Effector CD4-positive, alpha-beta T cell (primary cell): ENCODE measurements at places on chromosomes 1 and 21.

GRCh38 chr1:30085811-30086770 is 637.3 kb downstream of the MATN1 start:
- no peak for DNase-seq

DNA sequence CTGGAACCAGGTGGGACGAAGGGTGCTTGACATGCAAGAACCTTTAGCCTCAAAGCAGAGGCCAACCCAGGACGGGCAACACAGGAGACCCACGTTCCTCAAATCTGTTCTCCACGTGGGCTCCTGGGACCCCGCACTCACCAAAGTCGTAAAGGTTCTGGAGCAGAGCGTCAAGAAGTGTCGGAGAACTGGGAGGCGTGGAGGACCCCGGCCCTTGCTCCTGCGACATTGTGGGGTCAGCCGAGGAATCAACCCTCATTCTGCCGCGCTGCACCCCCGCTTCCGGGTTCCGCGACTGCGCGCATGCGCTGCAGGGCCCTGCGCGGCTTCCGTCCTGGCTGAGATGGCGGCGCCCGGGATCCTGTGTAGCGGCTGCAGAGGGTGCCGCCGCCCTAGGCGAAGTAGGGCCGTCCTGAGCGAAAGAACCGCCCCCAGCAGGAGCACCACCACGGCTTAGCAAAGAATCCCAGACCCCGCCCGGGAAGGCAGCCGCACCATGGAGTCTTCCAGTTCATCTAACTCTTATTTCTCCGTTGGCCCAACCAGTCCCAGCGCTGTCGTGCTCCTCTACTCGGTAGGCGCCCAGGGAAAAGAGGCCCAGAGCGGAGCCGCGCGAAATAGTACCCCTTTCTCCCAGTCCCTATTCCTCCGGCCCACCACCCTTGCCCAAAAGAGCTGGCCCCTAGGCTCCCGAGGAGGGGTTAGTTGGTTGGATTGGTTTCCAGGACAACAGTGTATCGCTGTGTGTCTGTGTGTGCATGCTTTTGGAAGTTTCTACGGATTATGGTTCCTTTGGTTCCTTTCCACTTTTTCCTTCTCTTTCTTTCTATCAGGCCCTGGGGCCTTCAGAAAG is at the start of gene GNPAT:
Gene GNPAT (plus strand): TSS at position 330 of the 853 bp plus-strand sequence. CDS start 167 bp downstream, at position 497.
- peak; percentile 88 for DNase-seq

- DNase-seq: no peak
Measured at GRCh38 chr1:115748401-115749150, 19.9 kb downstream of the CASQ2 start.

DNA sequence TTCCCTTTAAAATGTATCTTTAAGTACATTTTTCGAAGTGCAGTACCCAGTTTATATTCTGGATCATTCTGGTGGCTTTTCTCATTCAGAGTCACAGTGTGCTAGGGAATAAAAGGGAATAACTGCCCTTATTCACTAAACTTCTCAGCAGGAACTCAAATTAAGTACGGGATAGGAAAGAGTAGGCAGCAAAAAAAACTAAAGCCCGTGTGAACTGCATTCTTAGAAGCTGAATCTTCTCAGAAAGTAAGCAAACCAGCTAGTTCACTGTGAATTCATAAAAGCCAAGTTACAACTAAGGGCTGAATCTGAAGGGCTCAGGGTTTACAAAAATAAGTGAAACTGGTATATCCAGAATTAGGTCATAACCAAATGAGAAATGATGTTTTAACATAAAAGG is 22.0 kb downstream of the PRPF38A start:
- no peak for DNase-seq

- DNase-seq: no peak
Measured at GRCh38 chr21:33293136-33293535, 27.0 kb downstream of the IL10RB start.

DNA sequence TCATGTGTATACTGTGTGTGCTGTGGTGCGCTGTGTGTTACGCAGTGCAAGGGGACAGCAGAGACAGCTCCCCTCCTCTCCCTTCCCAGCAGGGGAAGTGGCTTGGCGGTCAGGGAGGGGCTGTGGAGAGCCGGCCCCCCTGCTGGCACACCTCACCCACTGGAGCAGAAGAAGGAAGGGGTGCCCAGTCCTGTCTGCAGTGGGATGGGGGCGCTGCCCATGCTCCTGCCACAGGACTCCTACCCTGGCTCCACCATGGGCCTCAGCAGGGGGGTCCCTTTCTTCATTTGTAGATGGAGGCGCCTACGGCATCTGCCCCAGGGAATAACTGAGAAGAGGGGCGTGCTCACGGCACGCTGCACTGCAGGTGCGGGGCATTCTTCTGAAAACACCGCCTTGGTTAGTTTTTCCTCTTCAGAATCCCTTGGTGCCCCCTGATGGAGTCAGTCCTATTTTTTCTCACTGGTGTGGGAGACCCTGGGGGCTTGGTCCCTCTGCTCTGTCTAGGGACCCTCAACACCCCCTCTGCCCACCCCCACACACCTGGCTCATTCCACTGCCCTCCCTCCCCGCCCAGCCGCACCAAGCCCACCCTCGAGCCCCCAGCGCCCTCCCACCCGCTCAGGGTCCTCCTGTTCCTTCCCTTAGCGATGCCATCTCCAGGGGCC is 13.8 kb upstream of the LDLRAP1 start:
- DNase-seq: no peak

GRCh38 chr1:206503591-206504362 is 3.6 kb upstream of the RASSF5 start:
- no peak for DNase-seq

DNA sequence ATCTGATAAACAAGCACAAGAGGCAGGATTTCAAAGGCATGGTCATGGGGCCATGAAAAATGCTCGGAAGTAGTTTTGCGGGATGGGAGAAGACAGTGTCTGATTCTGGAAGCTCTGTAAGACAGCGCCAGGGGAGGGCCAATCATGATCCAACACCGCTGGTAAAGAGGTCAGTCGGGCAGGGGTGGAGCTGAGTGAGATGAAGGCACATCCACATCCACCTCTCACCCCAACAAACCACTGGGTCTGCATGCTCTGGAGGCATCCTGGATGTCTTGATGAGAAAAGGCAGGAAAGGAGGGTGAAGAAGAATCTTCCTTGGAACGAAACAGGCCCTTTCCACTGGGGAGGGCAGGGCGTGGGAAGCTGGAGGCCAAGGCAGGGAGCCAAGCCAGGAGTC is 288.3 kb downstream of the PCP4 start:
- DNase-seq: no peak

GRCh38 chr21:24423546-24423945 is 1183.7 kb downstream of the MRPL39 start:
- DNase-seq: no peak
